ENCODE measurements at places on chromosomes 4 and X.

GRCh38 chrX:103248553-103248952 is 6.4 kb downstream of the TCEAL8 start:
- peak; percentile 35 for DNase-seq

DNA sequence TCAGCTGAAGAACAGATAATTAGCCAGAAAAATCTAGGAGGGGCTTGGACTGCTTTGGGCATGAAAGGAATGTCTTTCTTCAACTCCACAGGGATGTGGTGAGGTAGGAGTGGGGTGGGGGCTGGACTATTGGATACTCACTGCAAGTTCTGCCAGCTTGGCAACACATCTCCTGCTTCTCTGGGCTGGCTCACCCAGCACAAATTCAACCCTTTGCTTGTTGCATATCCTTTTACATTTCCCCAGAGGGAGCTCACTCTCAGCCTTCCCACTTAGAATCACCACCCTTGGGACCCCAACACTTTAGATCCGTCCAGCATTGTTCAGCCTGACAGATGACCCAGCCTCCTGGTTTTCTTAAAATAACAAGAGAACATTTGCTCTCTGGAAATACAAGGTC is 120.6 kb downstream of the KDR start:
- DNase-seq, result no peak

- peak; percentile 24 for DNase-seq
Observed at GRCh38 chr4:147596377-147596776, 20.8 kb upstream of the TMEM184C start.

DNA sequence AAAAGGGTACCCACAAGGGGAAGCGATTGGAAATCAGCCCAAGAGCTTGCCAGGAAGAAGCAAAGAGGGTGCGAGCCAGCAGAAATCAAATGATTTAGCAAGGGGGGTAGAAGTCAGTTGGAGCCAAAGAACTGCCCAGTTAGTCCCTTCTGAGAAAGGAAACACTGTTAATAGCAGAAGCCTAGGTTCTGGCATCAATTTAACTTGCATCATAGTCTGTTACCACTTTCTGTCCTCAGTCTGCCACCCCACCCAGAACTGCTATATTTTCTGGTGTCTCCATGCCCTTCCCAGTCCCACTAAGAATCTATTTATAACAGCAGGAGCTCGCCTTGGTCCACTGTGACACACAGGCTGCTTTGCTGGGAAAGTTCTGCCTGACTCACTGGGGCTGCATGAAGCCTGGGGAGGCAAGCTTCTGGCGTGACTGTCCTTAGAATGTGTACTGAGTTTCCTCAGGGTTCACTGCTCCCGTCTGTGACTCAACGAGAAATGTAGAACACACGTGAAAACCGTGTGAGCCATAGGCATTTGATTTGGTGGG is 157.8 kb upstream of the TTC29 start:
- DNase-seq, result no peak

GRCh38 chr4:38113132-38113531 is 152.9 kb downstream of the PTTG2 start:
- DNase-seq, result no peak
